ENCODE measurements at places on chromosomes 2 and 18.

- DNase-seq = no peak
Measured at GRCh38 chr2:228548230-228548629, 366.7 kb upstream of the SPHKAP start.

- no peak for DNase-seq
Measured at GRCh38 chr2:99942561-99943347, 199.6 kb downstream of the AFF3 start.

- no peak for DNase-seq
Measured at GRCh38 chr2:21291426-21291825, 167.7 kb downstream of the TDRD15 start.

DNA sequence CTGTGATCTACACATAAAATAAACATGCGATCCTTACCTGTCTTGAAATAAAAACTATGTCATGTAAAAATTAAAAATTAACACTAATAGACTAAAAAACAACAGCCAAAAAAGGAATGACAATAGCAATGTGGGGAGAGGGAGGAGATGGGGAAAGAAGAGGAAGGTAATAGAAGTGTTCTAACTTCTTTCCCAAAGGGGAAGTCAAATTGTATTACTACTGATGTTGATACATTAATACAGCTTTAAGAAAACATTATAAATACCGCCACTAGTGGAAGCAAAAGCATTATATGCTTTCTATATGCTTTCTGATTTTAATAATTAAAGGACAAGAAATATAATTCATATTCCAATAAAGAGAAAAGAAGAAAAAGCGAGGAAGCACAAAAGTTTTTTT, 22.2 kb downstream of the ZNF516 start:
- DNase-seq = no peak

DNA sequence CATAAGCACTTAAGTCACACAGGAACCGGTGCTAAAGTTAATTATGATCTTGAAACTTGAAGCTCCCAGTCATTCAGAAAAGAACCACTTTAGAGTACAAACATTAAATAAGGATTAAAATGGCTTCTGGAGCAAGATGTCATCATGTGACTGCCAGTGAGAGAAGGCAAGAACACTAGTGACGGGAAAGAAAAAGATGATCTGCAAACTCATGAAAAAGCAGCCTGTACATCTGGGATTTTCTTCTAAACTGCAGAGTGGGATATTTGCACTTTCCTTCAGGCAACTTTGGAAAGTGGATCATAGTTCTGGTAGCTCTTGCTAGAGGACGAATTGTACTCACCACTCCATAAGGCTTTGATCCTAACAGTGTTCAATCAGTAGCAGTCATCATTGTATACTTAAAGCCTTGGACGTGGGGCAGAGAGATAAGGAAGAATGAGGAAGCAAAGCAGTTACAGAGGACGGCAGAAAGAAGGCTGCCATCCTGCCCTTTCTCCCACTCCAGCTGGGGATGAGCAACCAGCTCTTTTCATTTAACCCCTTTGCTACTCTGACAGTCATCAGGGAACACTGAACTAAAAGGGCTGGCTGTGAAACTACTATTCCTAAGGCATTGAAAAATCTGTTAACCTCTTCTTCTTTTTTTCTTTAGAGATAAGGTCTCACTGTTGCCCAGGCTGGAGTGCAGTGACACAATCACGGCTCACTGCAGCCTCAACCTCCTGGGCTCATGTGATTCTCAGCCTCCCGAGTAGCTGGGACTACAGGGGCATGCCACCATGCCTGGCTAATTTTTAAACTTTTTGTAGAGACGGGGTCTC, 18.1 kb downstream of the ABHD3 start:
- no peak for DNase-seq

DNA sequence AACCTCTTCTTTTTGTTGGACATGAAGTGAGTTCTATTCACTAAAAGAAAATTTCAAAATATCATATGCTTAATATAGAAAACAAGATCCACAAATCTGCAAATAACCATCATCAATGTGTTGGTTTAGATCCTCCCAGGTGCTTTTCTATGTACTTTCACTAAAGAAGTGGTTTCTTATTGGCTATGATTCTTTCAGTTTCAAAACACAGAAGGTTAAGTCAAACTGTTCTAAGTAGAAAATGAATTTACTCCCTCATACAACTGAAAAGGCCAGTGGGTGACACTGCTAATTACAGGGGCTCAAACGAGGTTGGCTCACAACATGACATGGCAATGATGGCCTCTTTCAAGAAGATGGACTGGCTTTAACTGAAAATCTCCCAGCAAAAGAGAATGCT, 111.7 kb downstream of the GALR1 start:
- no peak for DNase-seq

DNA sequence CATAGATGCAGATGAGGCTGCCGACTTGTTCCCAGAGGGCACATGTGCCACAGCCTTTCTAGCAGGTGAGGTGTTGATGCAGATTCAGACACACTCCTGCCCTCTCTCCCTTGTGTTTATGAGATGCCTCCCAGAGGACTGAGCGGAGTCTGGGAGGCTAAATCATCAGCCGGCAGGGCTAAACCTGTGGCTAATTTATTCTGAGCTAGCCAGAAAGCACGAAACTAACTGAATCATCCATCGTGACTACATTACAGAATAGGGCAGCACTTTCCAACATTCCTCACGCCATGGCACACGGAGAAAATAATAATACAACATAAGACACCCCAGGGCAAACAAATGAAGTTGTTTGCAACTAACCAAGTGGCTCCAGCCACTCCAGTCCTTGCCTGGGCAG, 101.7 kb upstream of the FZD7 start:
- DNase-seq = no peak

GRCh38 chr18:59301929-59302328, 16.5 kb downstream of the CPLX4 start:
- DNase-seq = no peak

DNA sequence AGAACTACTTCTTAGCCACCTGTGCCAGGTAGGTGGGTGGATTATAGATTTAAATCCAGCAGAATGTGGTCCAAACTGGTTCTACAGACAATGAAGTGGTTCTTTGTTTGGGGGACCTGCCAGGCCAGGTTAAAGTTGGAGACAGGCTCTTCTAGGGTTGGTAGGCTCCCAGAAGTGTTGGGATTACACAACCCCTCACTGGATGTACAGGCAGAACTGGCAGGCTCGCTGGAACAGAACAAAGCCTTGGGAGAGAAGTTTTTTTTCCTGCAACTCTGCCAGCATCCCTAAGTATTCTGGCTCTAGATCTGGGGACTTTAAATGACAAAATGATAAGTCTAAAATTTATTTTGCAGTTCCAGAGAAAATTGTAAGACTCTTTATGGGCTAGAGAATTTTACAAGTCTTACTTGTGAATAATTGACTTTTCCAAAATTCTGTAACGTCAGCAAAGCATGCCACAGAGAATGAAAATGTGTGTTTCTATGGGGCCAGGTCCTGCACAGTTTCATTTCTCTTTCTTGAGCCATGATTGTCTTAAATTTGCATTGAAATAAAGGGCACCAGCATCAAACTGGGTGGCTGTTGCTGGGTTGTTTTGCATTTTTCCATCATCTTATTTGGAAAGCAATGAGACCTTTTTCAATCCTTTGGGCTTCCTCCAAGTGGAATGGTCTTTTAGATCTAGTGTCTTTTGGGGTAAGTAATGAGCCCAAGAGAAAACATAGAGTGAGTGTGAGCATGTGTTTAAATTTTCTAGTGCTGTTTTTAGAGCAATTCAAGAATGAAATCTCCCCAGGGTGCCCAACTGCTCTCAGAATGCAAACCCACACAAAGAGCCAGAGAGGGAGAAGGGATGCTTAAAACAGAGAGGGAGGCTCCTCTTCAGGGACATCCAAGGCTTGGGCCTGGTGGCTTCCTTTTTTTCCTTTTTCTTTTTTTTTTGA, 32.4 kb upstream of the ATL2 start:
- DNase-seq = no peak

DNA sequence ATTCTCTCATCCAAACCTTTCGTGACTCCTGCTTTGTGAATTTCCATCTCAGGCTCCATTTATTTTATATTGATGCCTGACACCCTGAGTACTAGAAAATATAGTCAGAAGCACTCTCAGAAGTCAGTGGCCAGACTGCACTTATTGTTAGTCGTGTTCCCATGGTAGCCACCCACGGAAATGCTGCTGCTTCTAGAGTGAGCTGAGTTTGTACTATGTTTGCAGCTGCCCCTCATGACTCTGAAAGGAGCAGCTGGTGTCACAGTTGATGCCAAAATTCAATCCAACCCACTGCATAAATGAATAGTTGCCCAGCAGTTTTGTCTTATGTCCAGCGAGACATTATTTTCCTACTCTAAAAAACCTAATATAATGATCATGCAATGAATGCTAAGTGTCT, 265.2 kb upstream of the SPHKAP start:
- no peak for DNase-seq

- DNase-seq = no peak
Measured at GRCh38 chr2:164770421-164770916, 71.2 kb downstream of the COBLL1 start.

DNA sequence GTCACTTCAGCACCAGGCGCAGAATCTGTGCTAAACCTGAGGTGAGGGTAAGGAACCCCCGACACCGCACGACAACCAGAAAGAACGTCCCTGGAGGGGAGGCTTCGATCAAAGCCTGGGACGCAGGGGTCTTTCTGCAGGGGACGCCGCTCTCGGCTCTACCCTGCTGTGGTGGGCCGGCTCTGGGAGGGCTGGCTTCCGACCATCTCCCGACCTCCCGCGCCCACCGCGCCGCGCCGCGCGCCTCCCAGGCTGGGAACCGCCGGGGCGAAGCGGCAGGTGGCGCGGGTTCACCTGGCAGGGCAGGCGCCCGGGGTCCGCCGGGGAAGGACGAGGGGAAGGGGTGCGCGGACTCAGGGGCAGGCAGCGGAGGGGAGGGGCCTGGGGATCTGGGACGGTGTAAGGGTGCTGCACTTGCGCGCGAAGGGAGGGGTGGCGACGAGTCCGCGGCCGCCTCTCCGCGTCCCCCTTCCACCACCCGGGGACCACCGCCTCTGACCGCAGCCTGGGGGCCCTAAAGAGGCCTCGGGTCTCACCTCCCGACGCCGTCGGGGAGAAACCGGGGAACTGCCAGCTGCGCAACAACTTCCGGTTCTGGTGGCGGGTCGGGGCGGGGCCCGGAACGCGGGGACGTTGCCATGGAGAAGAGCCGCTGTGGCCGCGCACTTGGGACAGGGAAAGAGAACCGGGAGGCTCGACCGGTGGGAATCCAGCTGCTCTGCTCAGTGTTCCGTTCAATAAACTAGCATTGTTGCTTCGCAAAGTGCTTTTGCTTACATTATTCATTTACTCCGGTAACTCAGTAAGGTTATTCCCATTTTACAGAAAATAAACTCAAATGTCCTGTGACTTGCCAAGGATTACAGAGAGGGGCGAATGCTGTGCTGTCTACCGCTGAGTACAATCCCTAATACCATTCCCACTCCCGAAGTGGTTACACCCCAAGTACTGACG, at the start of gene ZNF396:
ZNF396 (minus strand) TSS at position 596 of the 954 bp plus-strand sequence. CDS start 3,045 bp downstream, outside the sequence.
- DNase-seq = peak; percentile 56

- no peak for DNase-seq
Measured at GRCh38 chr18:62556397-62556796, 33.6 kb downstream of the ZCCHC2 start.

- no peak for DNase-seq
Measured at GRCh38 chr2:15041429-15041837, 408.9 kb downstream of the LRATD1 start.

DNA sequence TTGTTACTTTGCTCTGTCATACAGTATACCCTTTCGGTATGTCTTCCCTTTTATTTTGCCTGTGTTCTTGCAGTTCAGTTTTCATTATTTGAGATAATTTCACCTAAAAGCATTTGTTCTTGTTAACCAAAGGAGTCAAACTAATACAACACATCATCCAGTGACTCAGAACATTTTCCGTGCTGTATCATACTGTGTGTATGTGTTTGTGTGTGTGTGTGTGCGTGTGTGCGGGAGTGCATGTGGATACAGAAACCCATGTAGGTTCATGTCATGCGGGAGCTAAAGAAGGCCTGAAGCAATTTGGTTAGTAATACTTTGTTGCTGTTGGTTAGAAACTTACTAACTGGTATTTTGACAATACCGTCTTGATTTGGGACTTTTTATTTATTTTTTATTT, 60.0 kb downstream of the CEP192 start:
- no peak for DNase-seq

DNA sequence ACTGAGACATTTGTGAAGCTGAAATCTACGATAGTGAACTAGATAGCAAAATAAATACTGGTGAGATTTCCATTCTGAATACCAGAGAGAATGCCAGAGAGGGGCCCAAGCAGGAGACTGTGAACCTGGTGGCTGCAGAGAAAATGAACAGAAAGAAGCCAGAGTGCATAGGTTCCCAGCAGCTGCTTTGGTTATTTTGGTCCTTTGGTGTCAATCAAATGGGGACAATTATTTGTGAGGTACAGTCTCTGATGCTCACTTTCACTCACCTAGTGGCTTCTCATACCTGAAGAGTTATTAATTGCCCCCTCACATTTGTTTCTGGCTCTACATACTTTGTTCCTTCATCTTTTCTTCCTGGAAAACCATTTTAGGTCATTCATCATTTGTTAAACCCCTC, 812.1 kb downstream of the CPS1 start:
- no peak for DNase-seq

- no peak for DNase-seq
Measured at GRCh38 chr2:1459727-1460126, 46.5 kb downstream of the TPO start.

DNA sequence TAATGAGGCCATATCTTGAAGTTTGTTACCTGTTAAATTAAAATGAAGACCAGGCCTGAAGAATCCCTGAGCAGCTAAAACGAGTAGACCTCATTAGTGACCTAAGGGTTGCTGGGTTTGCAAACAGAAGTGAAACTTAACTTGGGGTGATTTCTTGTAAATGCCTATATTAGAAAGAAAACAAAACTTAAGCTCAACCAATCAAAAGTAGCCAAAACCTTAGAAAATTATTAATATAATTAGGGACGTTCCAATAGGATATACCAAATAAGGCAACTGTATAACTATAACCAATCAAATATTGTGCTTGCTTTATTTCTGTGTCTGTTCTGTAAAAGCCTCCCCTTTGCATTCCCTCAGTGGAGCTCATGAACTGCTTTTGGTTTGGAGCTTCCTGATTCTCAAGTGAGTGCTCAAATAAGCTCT, 137.9 kb upstream of the VRK2 start:
- DNase-seq = no peak

DNA sequence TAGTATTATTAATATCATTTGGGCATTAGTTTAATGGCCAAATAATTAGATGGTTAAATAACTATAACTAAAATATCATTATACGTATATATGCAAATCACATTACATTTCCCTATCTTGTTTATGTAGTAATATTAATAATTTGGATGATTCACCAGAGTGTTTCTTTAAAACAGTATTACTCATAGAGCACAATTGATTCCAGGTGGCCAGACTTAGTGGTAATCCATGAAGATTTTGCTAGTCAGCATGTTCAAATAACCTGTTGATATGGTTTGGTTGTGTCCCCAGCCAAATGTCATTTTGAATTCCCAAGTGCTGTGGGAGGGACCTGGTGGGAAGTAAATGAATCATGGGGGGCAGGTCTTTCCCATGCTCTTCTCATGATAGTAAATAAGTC, 782.3 kb downstream of the LRP1B start:
- no peak for DNase-seq

DNA sequence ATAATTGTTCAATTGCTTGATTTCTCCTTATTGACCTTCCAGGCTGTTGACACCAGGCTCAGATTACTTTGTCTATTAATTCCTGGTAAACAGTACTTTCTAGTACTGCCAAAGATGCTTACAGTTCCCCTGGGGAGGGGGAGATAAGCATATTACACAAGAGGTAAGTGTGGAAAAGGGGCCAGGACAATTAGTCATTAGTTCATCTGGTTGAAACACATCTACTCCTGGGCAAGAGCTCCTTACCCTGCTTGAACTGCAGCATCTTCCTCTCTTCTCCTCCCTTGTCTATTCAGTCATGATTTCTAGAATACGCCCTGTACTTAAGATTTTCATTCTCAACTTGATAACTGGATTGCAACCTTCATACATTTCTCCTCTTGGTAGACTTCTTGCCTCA, 10.4 kb upstream of the SPATS2L start:
- DNase-seq = no peak
